ENCODE measurements at places on chromosomes 7 and 10. TPM values are rescaled to one million over a fixed set of nuclear protein-coding genes. Genes with fewer than 3 reads are reported as not detected.

LAMB1 gene
- total RNA-seq = 131 TPM

PPP1R9A gene
- 22.7 TPM for total RNA-seq

RRP12 gene
- total RNA-seq = 42.1 TPM

CALHM1 gene
- not detected for total RNA-seq

DNA sequence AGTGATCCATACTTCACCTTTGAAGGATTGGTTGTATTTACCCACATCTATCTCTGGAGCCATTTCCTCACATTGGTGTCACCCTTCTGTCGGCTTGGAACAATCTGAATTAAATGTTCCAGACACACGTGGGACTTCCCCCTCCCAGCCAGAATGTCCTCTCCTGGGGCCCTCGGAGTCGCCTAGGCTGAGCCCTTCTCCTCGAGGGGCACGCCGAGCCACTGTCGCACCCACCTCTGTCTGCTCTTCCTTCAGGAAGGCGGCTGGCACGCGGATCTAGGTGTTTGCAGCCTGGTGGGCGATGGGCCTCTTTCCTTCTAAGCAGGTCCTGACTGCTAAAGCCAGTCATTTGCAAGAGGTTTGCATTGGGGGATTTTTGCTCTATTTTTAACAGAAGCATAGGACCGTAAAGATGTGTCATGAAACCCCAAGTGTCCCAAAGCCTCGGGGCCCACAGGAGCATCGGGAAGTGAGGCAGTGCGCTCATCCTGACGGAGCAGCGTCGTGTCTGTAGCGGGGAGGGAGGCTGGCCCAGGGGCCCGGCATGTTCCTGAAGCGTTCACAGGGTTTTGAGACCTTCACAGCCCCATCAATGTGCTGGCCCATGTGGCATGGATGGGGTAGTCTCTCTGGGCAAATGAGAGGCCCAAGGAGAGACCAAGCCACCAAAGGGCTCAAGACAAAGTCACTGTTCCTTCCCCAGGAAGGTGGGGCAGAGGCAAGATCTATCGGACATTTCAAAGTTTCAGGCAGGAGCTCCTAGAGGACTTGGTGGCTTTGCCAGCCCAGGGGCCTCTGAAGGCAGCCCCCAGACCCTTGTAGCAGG, 86.7 kb downstream of the RGS10 start:
- H3K27me3 ChIP-seq = no peaks in the 10 kb centered on the region
- no peaks in the 10 kb centered on the region for H3K36me3 ChIP-seq
- no peak overlapping the region for H3K4me3 ChIP-seq
- no peak for DNase-seq
- no peak overlapping the region for H3K27ac ChIP-seq

DNA sequence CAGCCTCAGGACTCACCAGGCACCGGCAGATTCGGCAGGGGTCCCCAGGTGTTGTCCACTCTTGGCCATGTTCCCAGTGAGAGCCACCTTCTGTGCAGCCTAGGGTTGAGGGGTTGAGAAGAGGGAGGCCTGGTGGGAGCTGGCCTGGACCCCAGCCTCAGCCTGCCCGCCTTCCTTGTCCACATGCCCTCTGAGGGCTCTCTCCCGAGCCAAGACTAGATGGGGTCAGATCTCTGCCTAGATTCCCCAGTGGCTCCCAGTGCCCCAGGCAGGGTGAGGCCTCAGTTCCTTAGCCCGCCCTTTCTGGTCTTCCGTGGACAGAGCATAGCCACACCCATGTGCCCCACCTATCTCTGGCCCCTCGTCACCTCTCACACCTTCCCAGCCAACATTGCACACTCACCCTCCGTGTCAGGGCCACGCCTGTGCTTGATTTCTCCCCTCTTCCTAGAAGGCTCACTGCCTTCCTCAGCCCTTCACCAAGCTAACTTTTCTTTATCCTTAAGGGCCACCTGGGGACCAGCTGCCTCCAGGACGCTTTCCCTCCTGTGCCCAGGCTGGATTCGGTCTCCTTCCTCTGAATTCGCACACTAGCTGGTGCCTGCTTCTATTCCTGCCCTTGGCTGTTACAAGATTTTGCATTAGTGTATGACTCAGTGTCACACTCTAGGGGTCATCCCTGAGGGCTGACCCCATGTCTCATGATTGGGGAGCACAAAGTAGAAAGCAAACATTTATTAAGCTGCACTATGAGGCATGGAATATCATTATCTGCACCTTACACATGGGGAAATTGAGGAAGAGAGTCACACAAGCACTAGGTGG, 7.5 kb downstream of the KCP start:
- H3K36me3 ChIP-seq = peaks cover 3% of the 10 kb centered on the region
- no peak overlapping the region for H3K4me3 ChIP-seq
- no peaks in the 10 kb centered on the region for H3K4me1 ChIP-seq
- H3K27me3 ChIP-seq = peaks cover 3% of the 10 kb centered on the region

- H3K4me3 ChIP-seq = no peak overlapping the region
- H3K4me1 ChIP-seq = peaks cover under 1% of the 10 kb centered on the region
- peak; percentile 72 for DNase-seq
- no peak overlapping the region for H3K27ac ChIP-seq
Observed at GRCh38 chr10:117442944-117443685, 67.9 kb upstream of the PDZD8 start.

GRCh38 chr10:121436630-121437341, 161.5 kb downstream of the FGFR2 start:
- H3K4me3 ChIP-seq = peak overlapping the region; percentile 11
- no peaks in the 10 kb centered on the region for H3K36me3 ChIP-seq
- peaks cover 45% of the 10 kb centered on the region for H3K4me1 ChIP-seq
- peak overlapping the region; percentile 86 for H3K27ac ChIP-seq
- DNase-seq = no peak
- H3K27me3 ChIP-seq = no peaks in the 10 kb centered on the region

DNA sequence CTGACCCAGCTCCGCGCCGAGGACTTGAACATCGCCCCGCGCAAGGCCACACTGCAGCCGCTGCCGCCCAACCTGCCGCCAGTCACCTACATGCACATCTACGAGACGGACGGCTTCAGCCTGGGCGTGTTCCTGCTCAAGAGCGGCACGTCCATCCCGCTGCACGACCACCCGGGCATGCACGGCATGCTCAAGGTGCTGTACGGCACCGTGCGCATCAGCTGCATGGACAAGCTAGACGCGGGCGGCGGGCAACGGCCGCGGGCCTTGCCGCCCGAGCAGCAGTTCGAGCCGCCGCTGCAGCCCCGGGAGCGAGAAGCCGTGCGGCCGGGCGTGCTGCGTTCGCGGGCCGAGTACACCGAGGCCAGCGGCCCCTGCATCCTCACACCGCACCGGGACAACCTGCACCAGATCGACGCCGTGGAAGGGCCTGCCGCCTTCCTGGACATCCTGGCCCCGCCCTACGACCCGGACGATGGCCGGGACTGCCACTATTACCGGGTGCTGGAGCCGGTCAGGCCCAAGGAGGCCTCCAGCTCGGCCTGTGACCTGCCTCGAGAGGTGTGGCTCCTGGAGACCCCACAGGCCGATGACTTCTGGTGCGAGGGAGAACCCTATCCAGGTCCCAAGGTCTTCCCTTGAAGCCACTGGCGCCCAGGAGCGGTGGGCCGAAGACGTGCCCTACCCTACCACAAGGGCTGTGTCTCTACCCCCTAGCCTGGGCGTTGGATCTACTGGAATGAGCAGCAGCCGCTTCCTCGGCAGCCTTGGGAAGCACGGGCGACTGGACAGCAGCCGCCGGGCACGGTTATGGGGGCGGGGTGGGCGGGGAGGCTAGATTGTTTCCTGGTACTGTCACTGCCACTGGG, 945 bp downstream of the ADO start:
- peaks cover under 1% of the 10 kb centered on the region for H3K36me3 ChIP-seq
- peak overlapping the region; percentile 83 for H3K27ac ChIP-seq
- no peaks in the 10 kb centered on the region for H3K27me3 ChIP-seq
- peak overlapping the region; percentile 89 for H3K4me3 ChIP-seq
- H3K4me1 ChIP-seq = peaks cover 46% of the 10 kb centered on the region
- DNase-seq = peak; percentile 36

- peaks cover 55% of the 10 kb centered on the region for H3K4me1 ChIP-seq
- peaks cover 13% of the 10 kb centered on the region for H3K36me3 ChIP-seq
- H3K27ac ChIP-seq = no peak overlapping the region
- H3K4me3 ChIP-seq = no peak overlapping the region
Observed at GRCh38 chr7:6226194-6226799, 46.1 kb downstream of the CYTH3 start.
